ENCODE measurements at places on chromosomes 3 and 15.
A peak's percentile ranks its signal among the peaks of the same experiment; 100 is the strongest.

GRCh38 chr3:95459706-95460105 is 1354.7 kb upstream of the EPHA6 start:
- no peak overlapping the region for H3K4me3 ChIP-seq
- H3K36me3 ChIP-seq: no peaks in the 10 kb centered on the region
- no peaks in the 10 kb centered on the region for H3K4me1 ChIP-seq
- no peak for DNase-seq
- no peaks in the 10 kb centered on the region for H3K27me3 ChIP-seq

DNA sequence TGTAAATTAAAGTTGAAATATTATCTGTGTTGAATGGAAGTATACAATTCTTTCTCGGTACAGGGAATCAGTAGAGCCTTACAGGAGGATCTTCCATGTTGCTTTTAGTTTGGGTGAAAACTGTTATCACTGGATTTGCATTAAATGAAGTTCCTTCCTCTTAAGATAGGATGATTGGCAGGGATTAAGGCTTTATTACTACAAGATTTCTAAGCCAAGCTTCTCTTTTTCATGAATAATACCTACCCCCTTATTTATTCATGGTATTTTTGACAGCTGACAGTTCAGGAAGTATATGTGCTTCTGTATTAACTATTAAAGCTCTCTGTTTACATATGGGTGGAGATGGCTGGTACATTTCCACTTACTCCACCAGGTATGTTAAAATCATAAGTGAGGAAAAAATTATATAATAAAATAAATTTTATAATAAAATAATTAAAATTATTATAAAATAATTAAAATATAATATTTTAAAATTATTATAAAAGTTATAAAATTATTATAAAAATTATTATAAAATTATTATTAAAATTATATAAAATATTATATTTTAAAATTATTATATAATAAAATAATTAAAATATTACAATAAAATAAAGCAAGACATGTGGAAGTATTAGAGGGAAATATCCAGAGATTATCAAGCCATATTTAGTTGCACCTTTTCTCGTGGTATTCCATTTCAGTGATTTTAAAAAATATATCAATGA is 332.9 kb downstream of the ROBO2 start:
- H3K27ac ChIP-seq: no peak overlapping the region
- no peaks in the 10 kb centered on the region for H3K27me3 ChIP-seq
- no peaks in the 10 kb centered on the region for H3K36me3 ChIP-seq
- DNase-seq: no peak

GRCh38 chr15:29270169-29270955 is 740 bp upstream of the NSMCE3 start:
- peaks cover 14% of the 10 kb centered on the region for H3K4me1 ChIP-seq
- peak; percentile 46 for DNase-seq
- no peaks in the 10 kb centered on the region for H3K27me3 ChIP-seq
- H3K36me3 ChIP-seq: no peaks in the 10 kb centered on the region

- H3K36me3 ChIP-seq: no peaks in the 10 kb centered on the region
- DNase-seq: peak; percentile 34
- no peak overlapping the region for H3K27ac ChIP-seq
- H3K4me3 ChIP-seq: no peak overlapping the region
These were observed 79.4 kb upstream of the ATP11B start for GRCh38 chr3:182713743-182714517.

GRCh38 chr3:127307112-127307835 is 19.4 kb upstream of the PRR20G start:
- DNase-seq: no peak
- H3K27me3 ChIP-seq: peaks cover 4% of the 10 kb centered on the region
- no peaks in the 10 kb centered on the region for H3K4me1 ChIP-seq
- no peak overlapping the region for H3K27ac ChIP-seq
- no peak overlapping the region for H3K4me3 ChIP-seq

- no peaks in the 10 kb centered on the region for H3K36me3 ChIP-seq
- peaks cover 15% of the 10 kb centered on the region for H3K4me1 ChIP-seq
- H3K27me3 ChIP-seq: peaks cover 30% of the 10 kb centered on the region
- H3K4me3 ChIP-seq: no peak overlapping the region
These were observed 2.0 kb downstream of the RSRC1 start for GRCh38 chr3:158111861-158112260.

GRCh38 chr3:195580744-195581443 is 2.8 kb downstream of the APOD start:
- no peak overlapping the region for H3K27ac ChIP-seq
- no peaks in the 10 kb centered on the region for H3K27me3 ChIP-seq
- H3K4me3 ChIP-seq: no peak overlapping the region
- no peak for DNase-seq

GRCh38 chr3:173939331-173939730 is 541.8 kb downstream of the NLGN1 start:
- no peak overlapping the region for H3K4me3 ChIP-seq
- DNase-seq: no peak
- H3K4me1 ChIP-seq: no peaks in the 10 kb centered on the region
- no peaks in the 10 kb centered on the region for H3K27me3 ChIP-seq
- H3K36me3 ChIP-seq: no peaks in the 10 kb centered on the region

GRCh38 chr15:90706394-90707327 is 10.5 kb upstream of the BLM start:
- no peak overlapping the region for H3K4me3 ChIP-seq
- H3K27ac ChIP-seq: no peak overlapping the region
- no peak for DNase-seq
- H3K36me3 ChIP-seq: no peaks in the 10 kb centered on the region
- no peaks in the 10 kb centered on the region for H3K27me3 ChIP-seq
- H3K4me1 ChIP-seq: peaks cover 13% of the 10 kb centered on the region

- no peak for DNase-seq
- H3K27me3 ChIP-seq: no peaks in the 10 kb centered on the region
- H3K36me3 ChIP-seq: no peaks in the 10 kb centered on the region
- no peak overlapping the region for H3K4me3 ChIP-seq
These were observed 10.2 kb upstream of the LINGO1 start for GRCh38 chr15:77642793-77643430.

DNA sequence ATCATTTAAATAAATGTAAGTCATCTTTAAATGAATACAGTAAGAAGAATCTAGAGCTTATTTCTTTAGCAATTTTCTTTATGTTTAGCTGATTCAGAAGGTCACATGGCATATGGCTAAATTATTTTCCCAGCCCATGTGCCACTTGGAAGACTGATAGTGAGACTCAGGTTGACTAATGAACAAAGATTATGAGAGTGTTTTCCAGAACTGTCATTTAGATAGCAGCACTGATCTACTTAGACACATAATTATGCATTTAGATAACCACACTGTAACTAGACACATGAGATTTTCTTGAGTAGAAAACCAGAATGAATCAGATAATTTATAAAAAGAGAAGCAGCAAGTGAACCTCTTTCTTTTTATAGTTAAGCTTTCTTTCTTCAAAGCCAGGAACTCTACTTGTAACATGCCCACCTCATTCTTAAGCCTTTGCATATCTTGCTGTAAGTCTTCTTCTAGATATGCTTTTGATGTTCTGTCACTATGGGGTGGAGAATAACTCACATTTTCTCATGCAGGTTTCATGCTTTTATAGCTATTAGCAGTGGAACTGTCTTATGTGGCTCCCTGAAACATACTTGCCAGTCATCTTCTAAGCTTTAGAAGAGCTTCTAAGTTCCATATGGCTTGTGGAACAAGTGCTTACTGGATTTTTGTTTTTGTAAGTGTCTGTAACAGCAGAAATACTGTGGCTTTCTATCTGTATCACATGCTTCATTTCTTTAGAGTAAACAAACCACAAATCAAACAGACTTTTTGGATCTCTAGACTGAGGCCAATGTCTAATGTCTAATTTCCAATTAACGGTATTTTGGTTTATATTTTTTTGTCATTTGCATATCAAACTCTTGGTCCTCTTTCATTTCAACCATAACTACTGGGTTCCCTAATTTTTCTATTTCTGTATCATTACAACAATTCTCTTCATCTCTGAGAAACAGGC is 101.4 kb downstream of the LMLN start:
- H3K36me3 ChIP-seq: no peaks in the 10 kb centered on the region
- H3K27ac ChIP-seq: no peak overlapping the region
- no peak overlapping the region for H3K4me3 ChIP-seq
- H3K4me1 ChIP-seq: no peaks in the 10 kb centered on the region
- no peaks in the 10 kb centered on the region for H3K27me3 ChIP-seq
- no peak for DNase-seq

GRCh38 chr15:58698887-58699641 is 50.4 kb downstream of the ADAM10 start:
- H3K4me1 ChIP-seq: peaks cover 11% of the 10 kb centered on the region
- H3K27me3 ChIP-seq: no peaks in the 10 kb centered on the region
- no peak overlapping the region for H3K4me3 ChIP-seq
- peaks cover 7% of the 10 kb centered on the region for H3K36me3 ChIP-seq
- no peak overlapping the region for H3K27ac ChIP-seq

GRCh38 chr3:144480416-144480919 is 508.8 kb downstream of the DIPK2A start:
- H3K27ac ChIP-seq: no peak overlapping the region
- DNase-seq: no peak
- H3K4me1 ChIP-seq: no peaks in the 10 kb centered on the region
- H3K27me3 ChIP-seq: no peaks in the 10 kb centered on the region
- H3K4me3 ChIP-seq: no peak overlapping the region

DNA sequence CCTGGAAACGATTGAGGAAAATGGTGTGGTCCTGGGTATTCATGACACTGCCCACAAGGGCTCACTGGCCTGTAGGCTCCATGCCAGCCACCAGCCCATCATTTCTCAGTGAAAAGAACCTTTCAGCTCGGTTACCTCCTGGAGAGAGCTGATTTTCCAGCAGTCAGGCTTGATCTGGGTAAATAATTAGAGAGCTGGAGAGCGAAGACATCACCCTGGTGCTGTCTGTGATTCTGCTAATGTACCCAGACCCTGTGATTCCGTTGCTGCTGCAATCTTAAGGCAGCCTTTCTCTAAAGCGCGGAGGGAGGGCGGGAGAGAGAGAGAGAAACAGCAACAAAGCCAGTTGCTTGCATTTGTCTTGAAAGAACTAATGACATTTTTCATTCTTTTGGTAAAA is 221.9 kb upstream of the TOPAZ1 start:
- H3K36me3 ChIP-seq: no peaks in the 10 kb centered on the region
- H3K27ac ChIP-seq: no peak overlapping the region
- H3K4me3 ChIP-seq: no peak overlapping the region
- H3K4me1 ChIP-seq: no peaks in the 10 kb centered on the region
- H3K27me3 ChIP-seq: peaks cover 58% of the 10 kb centered on the region

DNA sequence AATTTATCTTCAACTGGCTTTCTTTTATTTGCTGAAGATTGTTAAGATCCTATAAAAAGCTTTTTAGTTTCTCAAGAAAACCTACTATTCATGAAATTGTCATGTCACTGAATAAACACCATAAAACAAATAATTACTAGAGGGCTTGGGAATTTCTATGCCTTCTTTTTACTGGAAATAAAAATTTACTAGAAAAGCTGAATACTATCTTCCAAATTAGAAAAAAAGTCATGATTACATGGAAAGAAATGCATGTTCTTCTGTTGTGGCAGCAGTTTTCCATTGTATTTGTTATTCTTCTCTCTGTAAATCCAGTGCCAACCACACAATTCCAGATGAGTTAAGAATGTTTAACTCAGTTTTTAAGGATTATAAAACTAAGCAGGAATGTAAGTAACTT is 153.8 kb downstream of the RAP2B start:
- no peak overlapping the region for H3K4me3 ChIP-seq
- no peak for DNase-seq
- H3K27ac ChIP-seq: no peak overlapping the region
- H3K36me3 ChIP-seq: no peaks in the 10 kb centered on the region

- no peaks in the 10 kb centered on the region for H3K27me3 ChIP-seq
- no peak for DNase-seq
- H3K27ac ChIP-seq: no peak overlapping the region
- no peak overlapping the region for H3K4me3 ChIP-seq
- H3K36me3 ChIP-seq: no peaks in the 10 kb centered on the region
These were observed 460.8 kb downstream of the ROBO2 start for GRCh38 chr3:77500721-77501120.

DNA sequence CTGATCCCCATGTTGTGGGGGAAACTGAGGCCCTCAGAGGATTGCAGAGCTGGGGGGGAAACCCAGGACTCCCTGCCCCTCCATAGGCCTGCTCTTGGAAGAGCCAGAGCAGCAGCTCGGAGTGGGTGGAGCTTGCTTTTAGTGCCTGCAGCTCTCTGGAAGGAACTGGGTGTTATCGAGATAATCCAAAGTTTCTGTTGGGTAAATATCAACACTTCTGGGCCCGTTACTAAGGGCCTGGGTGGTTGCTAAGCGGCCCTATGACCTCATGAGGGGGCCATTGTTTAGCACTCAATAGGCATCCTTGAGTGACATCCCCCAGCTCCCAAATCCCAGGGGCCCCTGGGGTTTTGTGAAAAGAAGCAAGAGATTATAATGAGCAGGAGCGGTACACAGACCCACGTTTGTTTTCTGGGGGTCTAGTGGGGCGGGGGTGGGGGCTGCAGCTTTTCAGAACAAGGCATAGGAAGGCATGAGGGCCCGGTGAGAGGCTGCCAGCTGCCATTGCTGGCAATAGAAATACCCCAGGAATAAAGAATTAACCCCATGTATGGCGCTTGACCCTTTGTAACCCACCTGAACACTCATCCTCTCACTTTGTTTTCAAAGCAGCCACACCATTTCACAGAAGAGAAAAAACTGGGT is 48.3 kb upstream of the ATP2B2 start:
- no peak overlapping the region for H3K4me3 ChIP-seq
- H3K4me1 ChIP-seq: no peaks in the 10 kb centered on the region
- H3K36me3 ChIP-seq: no peaks in the 10 kb centered on the region
- no peaks in the 10 kb centered on the region for H3K27me3 ChIP-seq
- DNase-seq: no peak
- H3K27ac ChIP-seq: no peak overlapping the region

- H3K4me3 ChIP-seq: no peak overlapping the region
- no peaks in the 10 kb centered on the region for H3K4me1 ChIP-seq
- no peaks in the 10 kb centered on the region for H3K36me3 ChIP-seq
- DNase-seq: no peak
- no peak overlapping the region for H3K27ac ChIP-seq
These were observed 230.5 kb upstream of the LRTM1 start for GRCh38 chr3:55158345-55158744.

DNA sequence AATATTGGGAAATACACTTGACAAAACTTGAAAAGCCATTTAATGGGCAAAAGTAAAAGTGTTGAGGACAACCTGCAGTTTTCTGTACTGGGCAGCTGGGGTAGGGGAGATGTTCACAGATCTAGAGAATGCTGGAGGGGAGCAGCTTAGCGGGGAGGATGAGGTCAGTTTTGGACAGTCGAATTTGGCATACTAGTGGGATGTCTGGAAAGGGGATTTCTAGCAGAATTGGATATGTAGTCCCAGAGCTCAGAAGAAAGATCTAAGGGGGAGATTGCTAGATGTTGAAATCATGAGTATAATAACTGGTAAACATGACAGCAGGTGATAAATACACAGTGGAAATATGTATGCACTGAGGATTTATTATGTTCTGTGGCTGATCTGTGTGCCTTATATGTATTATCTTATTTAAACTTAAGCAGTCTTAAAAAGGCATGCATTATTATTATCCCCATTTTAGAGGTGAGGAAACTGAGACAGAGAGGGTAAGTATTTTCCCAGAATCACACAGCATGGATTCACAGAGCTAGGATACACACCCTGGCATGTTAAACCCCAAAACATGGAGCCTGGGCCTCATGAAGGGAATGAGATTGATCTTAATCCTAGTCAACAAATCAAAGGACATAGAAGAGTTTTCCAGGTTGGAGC is 42.7 kb downstream of the TLNRD1 start:
- no peak for DNase-seq
- no peak overlapping the region for H3K4me3 ChIP-seq
- no peak overlapping the region for H3K27ac ChIP-seq
- no peaks in the 10 kb centered on the region for H3K36me3 ChIP-seq

GRCh38 chr15:87669846-87670245 is 586.7 kb downstream of the NTRK3 start:
- no peak overlapping the region for H3K27ac ChIP-seq
- no peak overlapping the region for H3K4me3 ChIP-seq
- DNase-seq: no peak
- no peaks in the 10 kb centered on the region for H3K36me3 ChIP-seq
- H3K4me1 ChIP-seq: no peaks in the 10 kb centered on the region

All from thymus (tissue), 14 donors.